ENCODE measurements at places on chromosomes 7 and 10.

DNA sequence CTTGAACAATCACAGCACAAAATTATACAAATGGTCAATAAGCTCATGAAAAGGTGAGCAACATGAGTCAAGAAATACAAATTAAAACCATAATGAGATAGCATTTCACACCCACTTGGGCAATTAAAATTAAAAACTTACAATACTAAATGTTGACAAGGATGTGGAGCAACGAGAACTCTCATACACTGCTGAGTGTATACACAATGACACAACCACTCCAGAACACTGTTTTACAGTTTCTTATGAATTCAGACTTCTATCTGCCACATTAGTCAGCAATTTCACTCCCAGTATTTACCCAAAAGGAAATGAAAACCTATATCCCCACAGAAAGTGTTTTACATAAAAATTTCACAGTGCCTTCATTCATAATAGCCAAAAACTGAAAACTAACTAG is 31.1 kb downstream of the GDI2 start:
- peaks cover 38% of the 10 kb centered on the region for H3K36me3 ChIP-seq
- no peak overlapping the region for H3K4me3 ChIP-seq
- no peaks in the 10 kb centered on the region for H3K27me3 ChIP-seq
- no peak overlapping the region for H3K27ac ChIP-seq
- peaks cover 2% of the 10 kb centered on the region for H3K4me1 ChIP-seq

DNA sequence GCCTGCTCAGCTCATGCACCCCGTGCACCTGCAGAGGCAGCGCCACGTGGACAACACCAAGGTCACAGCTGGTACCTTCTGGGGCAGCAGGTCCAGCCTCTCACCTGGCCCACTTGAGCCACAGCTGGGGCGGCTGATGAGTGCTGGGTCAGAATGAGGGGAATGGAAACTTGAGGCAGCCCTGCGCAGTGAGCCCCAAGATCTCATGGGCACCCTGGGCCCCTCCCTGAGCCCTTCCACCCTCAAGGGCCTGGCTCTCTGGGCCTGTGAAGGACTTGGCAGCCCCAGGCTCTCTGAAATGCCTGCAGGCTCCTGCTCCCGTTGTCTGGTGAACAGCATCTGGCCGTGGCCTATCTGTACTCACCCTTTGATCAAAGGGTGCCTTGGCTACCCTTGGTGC is 112.7 kb downstream of the TCERG1L start:
- no peaks in the 10 kb centered on the region for H3K4me1 ChIP-seq
- H3K36me3 ChIP-seq: no peaks in the 10 kb centered on the region
- no peaks in the 10 kb centered on the region for H3K27me3 ChIP-seq
- H3K27ac ChIP-seq: no peak overlapping the region

DNA sequence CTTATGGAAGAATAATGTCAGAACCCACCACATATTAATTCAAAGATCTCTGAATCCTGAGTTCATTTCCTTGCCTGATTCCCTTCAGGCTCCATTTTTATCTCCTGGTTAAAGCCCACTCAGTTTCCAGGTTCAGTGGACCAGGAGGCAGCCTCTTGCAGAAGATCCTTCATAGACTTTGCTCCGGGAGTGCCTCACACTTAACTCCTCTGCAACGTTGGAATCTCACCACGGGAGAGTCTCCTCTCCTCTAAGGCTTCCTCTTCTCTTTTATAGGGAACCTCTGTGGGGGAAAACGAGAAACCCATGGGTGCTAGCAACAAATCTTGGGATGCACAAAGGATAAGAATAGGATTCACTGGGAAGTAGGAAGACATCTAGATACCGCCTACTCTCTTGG is 1.7 kb upstream of the BLOC1S2 start:
- H3K27me3 ChIP-seq: no peaks in the 10 kb centered on the region
- H3K4me3 ChIP-seq: no peak overlapping the region
- H3K4me1 ChIP-seq: peaks cover 39% of the 10 kb centered on the region
- H3K36me3 ChIP-seq: no peaks in the 10 kb centered on the region
- H3K27ac ChIP-seq: no peak overlapping the region

GRCh38 chr7:39540320-39540719 is 25.9 kb upstream of the YAE1 start:
- no peaks in the 10 kb centered on the region for H3K36me3 ChIP-seq
- H3K27ac ChIP-seq: peak overlapping the region; percentile 3
- H3K4me3 ChIP-seq: no peak overlapping the region
- no peaks in the 10 kb centered on the region for H3K27me3 ChIP-seq

DNA sequence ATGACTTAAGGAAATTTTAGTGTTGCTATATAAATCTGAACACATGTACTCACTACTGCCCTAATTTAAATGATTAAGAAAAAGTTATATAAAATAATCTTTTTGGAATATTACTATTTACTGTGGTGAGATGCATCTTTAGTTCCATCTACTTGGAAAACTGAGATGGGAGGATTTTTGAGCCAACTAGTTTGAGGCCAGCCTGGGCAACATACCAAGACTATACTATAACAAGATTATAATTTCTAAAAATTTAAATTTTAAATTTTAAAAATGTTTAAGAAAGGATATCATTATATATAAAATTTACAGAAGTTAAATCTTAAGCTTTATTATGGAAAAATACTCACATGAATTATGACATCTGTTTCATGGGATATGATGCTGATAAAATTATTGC is 530.8 kb upstream of the IGFBP3 start:
- H3K4me1 ChIP-seq: no peaks in the 10 kb centered on the region
- DNase-seq: no peak
- H3K27me3 ChIP-seq: no peaks in the 10 kb centered on the region
- H3K4me3 ChIP-seq: no peak overlapping the region
- no peak overlapping the region for H3K27ac ChIP-seq
- no peaks in the 10 kb centered on the region for H3K36me3 ChIP-seq

DNA sequence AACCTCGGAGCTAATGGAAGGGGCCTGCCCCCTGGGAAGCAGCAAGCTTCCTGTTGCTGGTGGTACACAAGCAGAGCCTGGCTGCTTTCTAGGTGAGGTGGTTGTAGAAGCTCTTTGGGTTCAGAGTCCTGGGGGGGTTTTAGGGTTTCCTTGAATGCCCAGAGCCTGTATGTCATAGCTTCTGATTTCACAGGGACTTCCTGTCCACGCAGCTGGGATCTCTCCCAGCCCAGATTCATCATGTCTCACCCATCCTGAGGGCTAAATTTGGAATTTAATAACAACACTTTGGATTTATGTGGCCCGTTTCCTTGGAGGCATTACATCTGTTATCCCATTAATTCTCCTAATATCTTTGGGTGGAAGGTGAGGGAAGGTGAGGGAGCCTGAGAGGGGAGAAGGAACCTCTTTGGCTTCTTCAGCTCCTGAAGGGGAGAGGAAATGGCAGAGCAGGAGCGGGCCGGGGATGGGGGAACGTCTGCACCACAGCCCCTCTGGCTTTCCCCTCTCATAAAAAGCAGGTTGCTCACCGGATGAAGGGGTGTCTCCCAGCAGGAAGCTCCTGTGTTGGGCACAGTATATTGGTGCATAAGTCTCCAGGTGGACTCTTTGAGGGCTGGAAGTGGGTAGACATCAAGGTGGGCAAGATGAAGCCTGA is 19.7 kb downstream of the RPS24 start:
- DNase-seq: no peak
- no peak overlapping the region for H3K4me3 ChIP-seq
- H3K36me3 ChIP-seq: no peaks in the 10 kb centered on the region
- no peak overlapping the region for H3K27ac ChIP-seq

DNA sequence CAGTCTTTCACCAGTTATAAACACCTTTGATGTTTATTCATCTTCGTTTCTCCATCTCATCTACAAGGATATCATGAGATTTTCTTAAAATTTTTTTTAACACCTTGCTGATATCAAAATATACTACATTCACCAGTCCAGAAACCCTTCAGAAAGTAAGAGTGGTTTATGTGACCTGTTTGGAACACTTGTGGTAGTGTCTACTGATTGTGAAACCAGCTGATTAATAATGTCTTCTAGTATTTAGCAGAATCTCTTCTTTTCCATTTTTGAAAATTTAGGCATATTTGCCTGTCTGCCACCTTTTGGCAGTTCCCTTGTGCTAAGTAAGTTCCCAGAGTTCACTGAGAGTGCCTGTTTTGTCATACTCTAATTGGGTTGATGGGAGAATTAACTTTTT is 18.5 kb downstream of the DLD start:
- H3K36me3 ChIP-seq: peaks cover 24% of the 10 kb centered on the region
- H3K27me3 ChIP-seq: no peaks in the 10 kb centered on the region
- H3K27ac ChIP-seq: no peak overlapping the region
- DNase-seq: no peak

GRCh38 chr7:102255501-102255900 is 31.2 kb upstream of the SH2B2 start:
- no peak overlapping the region for H3K27ac ChIP-seq
- no peak for DNase-seq
- no peak overlapping the region for H3K4me3 ChIP-seq
- no peaks in the 10 kb centered on the region for H3K27me3 ChIP-seq

DNA sequence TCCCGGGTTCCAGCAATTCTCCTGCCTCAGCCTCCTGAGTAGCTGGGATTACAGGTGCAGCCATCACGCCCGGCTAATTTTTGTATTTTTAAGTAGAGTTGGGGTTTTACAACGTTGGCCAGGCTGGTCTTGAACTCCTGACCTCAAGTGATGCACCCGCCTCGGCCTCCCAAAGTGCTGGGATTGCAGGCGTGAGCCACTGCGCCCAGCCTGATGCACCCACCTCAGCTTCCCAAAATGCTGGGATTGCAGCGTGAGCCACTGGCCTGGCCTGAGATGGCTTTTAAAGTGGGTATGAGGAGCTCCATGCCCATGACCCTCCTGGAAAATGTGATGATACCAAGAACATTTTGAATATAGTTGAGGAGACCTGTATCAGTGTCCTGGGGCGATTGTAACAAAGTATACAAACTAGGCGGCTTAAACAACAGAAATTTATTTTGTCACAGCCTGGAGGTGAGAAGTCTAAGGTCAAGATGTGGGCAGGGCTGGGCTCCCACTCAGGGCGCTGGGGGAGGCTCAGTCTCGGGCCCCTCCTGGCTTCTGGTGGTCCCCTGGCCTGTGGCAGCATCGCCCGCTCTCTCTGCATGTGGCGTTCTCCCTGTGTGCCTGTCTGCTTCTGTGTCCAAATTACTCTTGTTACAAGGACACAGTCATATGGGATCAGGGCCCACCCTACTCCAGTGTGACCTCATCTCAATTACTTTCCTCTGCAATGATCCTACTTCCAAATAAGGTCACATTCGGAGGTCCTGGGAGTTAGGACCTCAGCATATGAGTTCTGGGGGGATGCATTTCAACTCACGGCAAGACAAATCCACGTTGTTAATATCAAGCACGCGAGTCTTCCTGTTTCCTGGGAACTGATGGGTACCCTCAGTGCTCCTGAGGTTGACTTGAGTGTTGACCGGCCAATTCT is 108.8 kb downstream of the ACTR3B start:
- DNase-seq: no peak
- H3K27ac ChIP-seq: no peak overlapping the region
- no peaks in the 10 kb centered on the region for H3K4me1 ChIP-seq
- H3K27me3 ChIP-seq: no peaks in the 10 kb centered on the region
- H3K4me3 ChIP-seq: no peak overlapping the region

DNA sequence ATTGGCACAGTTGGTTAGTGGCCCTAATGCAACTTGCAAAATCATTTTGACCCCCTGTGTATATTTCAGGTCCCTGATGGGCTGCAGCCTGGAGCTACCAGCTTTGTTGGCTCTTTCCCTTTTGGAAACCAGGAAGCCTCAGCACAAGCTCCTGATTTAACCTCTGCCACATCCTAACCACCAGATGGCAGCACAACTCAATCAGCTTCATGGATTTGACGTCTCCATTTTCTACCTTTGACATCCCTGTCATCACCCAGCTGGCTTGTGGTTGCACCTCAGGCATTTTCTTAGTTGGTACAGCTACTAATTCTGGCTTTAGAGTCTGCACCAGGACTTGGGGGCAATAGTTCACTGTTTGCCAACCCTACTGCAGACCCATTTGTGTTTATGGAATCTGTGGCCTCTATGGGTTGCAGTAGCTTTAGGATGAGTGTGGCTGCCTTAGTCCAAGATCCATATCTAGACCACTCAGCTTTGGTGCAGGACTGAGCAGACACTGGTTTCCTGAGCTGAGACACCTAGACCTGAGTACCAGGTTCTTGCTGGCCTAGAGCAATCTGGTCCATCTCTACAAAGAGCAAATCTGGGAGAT is 456.2 kb downstream of the REEP3 start:
- H3K36me3 ChIP-seq: no peaks in the 10 kb centered on the region
- H3K27ac ChIP-seq: no peak overlapping the region
- no peaks in the 10 kb centered on the region for H3K4me1 ChIP-seq
- H3K4me3 ChIP-seq: no peak overlapping the region
- DNase-seq: peak; percentile 37

- H3K27ac ChIP-seq: no peak overlapping the region
- no peaks in the 10 kb centered on the region for H3K27me3 ChIP-seq
- H3K36me3 ChIP-seq: no peaks in the 10 kb centered on the region
These were observed 74.4 kb upstream of the TCF7L2 start for GRCh38 chr10:112875476-112876267.

DNA sequence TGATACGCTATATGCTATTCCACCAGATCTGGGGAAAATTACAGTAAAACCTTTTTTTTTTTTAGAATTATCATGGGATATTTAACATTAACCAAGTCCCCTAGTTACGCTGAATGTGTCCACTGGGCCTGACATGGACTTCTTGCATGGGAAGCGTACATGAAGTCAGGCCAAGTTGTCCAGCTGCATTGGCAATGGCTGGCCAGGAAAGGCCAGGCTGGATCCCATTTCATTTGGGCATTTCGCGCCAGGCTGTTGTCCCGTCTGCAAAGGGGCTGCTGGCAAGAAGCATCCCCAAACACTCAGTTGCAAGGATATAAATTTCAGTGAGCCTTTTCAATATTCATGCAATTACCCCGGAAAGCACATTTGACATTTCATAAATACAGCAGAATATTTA is 933.3 kb downstream of the GRID1 start:
- no peaks in the 10 kb centered on the region for H3K36me3 ChIP-seq
- no peak for DNase-seq
- no peaks in the 10 kb centered on the region for H3K4me1 ChIP-seq
- no peak overlapping the region for H3K4me3 ChIP-seq
- no peak overlapping the region for H3K27ac ChIP-seq

- no peaks in the 10 kb centered on the region for H3K36me3 ChIP-seq
- H3K27ac ChIP-seq: peak overlapping the region; percentile 55
- H3K4me3 ChIP-seq: no peak overlapping the region
- no peak for DNase-seq
- H3K27me3 ChIP-seq: no peaks in the 10 kb centered on the region
These were observed 121.3 kb downstream of the RGS10 start for GRCh38 chr10:119420950-119421875.

GRCh38 chr7:25835197-25835596 is 316.8 kb upstream of the NFE2L3 start:
- H3K27ac ChIP-seq: no peak overlapping the region
- no peak overlapping the region for H3K4me3 ChIP-seq
- H3K27me3 ChIP-seq: peaks cover 3% of the 10 kb centered on the region
- no peaks in the 10 kb centered on the region for H3K36me3 ChIP-seq
- no peak for DNase-seq

GRCh38 chr10:109914966-109915365 is 8.3 kb downstream of the XPNPEP1 start:
- H3K4me1 ChIP-seq: peaks cover 26% of the 10 kb centered on the region
- peak; percentile 99 for DNase-seq
